Activated T-helper 9 cell treated with anti-CD3 and anti-CD28 coated beads, Interleukin-2, amount 50 U/mL, for 16 hours (primary cell): ENCODE measurements at places on chromosomes 2 and 18.

DNA sequence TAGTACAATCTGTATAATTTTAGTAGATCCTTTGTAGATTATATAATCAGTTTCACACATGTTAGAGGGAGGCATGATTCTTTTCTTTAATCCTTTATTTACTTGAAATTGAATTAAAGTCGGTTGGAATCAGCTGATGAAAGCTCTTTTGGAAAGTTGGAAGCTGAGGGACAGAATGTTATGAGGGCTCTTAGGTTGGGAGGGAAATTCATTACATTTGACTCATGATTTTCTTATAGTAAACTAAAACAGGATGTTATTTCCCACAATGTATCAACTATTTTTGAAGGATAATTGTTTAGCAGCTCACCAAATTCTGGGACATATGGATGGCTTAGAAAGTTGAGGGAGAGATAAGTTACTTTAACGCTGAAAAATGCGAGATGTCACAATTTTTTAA lies 52.7 kb upstream of the TMEFF2 start:
- no peak for DNase-seq

DNA sequence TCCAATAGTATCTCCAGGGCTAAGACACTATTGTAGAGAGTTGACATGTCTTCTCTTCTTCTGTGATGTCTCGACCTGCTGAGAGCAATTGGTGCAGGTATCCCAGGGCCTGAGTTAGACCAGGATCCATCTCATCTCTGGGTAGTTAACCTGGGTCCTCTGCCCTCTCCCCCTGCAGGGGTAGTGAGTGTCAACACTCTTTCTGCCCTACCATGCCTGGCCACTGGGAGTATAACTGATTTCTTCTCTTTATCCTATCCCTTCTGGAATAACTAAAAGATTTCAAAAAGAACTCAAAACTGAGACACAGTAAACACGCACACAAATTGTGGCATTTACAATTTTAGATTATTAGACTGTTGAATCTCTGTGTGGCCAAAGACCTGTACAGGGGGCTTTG lies 20.8 kb upstream of the SIX3 start:
- no peak for DNase-seq

DNA sequence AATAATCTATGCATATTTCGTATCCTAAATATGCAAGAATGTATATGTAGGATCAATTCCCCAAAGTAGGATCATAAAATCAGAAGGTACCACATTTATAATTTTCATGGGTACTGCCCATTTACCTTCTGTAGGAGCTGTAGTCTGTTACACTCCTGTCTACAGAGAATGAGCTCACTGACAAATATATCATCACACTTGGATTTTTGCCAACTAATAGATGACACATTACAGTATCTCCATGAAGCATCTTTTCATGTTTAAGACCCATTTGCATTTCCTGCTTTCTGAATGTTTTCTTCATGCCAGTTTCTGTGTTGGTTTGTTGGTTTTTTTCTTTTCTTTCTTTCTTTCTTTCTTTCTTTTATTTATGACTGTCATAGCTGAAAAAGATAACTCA lies 70.9 kb upstream of the EML6 start:
- no peak for DNase-seq

DNA sequence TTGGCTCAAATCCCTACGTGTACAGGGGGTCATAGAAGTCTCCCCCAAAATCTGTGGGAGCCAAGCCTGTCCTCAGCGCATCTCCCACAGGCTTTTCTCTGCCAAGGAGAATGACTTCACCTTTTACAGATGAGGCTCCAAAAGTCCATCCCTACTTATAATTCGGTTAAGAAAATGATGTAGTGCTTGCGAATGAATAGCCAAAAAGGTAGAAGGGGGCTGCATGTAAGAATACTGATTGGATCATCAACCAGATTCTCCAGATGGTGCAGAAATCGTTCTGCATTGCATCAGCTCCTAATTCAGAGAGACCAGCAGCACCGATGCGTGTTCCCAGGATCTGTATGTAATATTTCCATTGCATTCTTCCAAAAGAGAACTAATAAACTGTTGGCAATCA lies 91.9 kb downstream of the EPHA4 start:
- no peak for DNase-seq
